Globus pallidus (tissue), 1 donor: ENCODE measurements at places on chromosomes 11 and 22.

DNA sequence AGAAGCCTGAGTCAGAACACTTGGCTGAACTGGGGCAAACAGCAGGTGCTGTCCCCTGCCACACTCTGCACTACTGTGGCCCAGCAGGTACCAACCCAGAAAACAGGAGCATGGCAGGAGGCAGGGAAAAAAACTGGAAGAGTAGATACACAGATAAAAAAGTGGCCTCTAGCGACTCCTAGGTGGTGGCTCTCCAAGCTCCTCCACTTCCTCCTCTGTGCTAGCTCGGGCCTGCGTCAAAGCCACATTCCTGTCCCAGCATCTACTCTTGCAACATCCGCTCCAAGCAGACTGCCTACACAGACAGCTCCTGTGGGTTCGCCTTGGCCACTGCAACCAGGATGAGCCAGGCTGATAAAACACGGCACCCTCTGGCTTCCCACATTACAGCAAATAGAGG, 6.9 kb downstream of the OR8B12 start:
- DNase-seq, result peak; percentile 36

GRCh38 chr11:31450841-31451240, 58.6 kb downstream of the IMMP1L start:
- no peak for DNase-seq

GRCh38 chr11:128587415-128587814, at the start of gene ETS1:
Gene ETS1, minus strand, starts transcription at chr11:128587558. Its CDS starts 14,428 bp downstream, at chr11:128573130.
- no peak for DNase-seq

- DNase-seq, result no peak
These were observed 4.1 kb upstream of the ELFN2 start for GRCh38 chr22:37431366-37431765.

DNA sequence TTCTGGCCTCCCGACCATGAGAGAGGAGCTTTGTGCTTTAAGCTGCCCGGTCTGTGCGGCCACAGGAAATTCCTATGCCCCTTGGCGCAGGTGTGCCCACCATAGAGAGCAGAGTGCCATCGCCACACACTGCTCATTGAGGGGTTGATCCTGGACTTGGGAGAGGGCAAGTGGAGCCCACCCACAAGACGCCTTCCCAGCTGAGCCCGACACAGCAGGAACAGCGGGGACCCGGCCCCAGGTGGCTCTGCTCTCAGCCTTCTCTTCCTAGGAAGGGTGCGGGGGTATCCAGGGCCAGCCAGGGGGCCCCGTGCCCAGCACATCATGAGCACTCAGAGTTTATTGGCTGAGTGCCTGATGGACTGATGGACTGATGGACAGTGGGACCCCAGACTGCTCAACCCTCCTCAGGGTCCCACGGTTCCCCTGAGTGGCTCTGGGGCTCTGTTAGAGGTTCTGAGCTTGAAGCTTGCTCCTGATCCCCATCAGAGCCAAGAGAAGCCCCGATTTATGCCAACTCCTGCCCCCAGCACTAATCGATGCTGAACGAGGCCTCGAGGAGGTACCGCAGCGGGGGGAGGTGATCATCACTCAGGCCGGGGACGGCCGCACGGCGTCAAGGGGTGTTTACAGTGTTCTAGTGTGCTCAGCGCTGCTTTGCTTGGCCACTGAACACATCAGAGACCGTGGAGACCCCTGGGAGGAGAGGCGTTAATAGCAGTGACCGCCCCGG, 13.5 kb upstream of the MRGPRD start:
- no peak for DNase-seq

DNA sequence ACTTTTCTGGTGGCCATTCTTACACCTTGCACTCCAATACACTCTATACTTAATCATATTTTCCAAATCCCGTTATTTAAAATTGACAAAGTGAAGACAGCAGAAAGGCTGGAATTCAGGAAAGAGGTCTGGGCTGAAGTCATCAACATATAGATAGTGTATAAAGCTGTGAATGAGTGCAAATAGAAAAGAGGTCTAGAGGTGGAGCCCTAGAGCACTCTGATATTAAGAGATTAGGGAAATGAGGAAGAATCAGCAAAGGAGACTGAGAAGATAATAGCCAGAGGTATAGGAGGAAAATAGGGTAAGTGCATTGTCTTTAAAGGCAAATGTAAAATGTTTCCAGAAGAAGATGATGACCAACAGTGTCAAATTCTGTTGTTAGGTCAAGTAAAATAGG, 7.9 kb downstream of the CTR9 start:
- DNase-seq, result no peak

DNA sequence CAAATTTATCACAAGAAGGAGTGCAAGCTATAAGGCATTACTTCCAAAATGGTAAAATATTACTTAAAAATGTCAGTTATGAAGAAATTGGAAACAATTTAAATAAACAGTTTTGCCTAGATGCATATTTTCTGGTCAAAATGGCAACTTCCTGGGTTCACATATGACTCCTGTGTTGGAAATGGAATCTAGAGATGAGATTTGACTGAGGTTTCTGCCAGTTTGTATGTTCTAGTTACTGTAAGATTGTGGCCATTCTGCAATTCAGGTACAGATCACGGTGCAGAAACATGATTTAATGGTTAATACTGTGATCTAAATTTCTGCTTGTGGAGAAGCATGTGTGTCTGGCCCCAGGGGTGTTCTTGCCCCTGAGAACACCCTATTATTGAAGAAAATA, 3.4 kb upstream of the OR4C6 start:
- no peak for DNase-seq

DNA sequence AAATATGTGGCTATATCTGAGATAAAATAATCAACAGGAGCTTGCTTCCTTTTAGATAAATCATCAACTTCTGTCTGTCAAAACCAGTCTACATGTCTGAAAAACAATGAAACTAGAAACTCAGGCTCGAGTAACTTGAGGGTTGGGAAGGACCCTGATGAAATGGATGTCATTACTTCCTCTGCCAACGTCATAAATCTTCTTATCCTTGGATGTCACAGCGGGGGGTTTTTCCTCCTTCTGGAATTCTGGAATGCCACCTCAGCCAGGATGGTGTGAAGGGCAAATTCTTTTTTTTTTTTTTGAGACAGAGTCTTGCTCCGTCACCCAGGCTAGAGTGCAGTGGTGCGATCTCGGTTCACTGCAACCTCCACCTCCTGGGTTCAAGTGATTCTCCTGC, 13.4 kb downstream of the LGR4 start:
- no peak for DNase-seq

DNA sequence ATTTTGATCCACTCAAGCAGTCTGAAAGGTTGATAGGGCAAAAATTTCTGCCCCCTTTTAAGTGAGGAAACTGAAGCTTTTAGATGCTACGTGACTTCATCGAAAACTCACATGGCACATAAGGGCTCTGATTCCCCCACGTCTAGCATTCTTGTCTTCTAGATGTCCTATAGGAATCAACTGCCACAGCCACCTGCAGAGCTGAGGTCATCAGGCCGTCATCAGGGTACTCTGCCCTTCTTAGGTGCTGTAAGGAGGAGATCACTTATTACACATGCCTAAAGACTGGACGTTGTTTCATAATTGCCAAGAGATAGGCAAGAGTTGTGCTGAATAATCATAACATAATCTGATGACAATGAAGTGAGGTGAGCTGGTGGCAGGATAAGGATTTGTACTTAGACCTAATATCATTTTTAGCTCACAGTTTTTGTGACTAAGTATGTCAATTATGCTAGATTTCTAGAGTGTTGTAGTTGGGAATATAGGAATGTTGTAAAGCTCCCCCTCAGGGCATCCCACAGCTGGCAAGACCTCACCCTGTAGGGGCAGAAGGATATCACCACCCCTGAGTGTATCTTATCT, 349.4 kb downstream of the METTL15 start:
- DNase-seq, result no peak

DNA sequence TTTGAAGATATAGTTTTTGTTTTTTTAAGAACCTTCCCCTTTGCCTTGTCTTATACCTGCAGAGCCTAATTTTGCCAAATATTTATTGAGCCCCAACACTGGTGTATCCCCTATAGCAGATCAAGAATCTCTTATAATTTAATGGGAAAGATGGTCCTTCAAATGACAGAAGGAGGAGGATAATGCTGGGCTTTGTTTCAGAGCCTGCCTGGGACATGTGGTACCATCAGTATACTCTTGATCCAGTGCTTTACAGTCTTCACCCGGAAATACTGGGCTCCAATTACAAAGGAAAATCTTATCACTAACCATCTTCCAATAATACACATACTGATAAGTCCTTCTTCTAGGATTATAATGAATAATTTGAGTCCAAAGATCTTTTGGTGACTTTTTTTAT, 84.7 kb downstream of the GAB2 start:
- DNase-seq, result no peak

DNA sequence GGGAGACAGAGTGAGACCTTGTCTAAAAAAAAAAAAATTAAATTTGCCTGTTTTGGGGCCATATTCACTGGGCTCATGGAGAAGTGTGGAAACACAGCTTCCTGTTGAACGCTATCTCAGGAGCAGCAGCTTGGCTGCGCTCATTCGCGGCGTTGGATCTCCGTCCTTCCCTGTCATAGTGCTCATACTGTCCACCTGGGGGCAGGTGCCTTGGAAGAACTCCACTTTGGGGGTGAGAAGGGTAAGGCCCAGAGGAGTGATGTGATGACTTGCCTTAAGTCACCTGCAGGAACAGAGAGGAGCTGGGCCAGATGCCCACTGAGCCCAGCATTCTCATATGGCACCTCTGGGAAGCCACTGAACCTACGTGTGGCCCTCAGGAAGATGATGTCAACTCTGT, 82.8 kb downstream of the CABIN1 start:
- no peak for DNase-seq

- DNase-seq, result no peak
These were observed 37.1 kb downstream of the BCR start for GRCh38 chr22:23217171-23218052.

GRCh38 chr11:110303414-110303826, 7.0 kb upstream of the RDX start:
- no peak for DNase-seq

DNA sequence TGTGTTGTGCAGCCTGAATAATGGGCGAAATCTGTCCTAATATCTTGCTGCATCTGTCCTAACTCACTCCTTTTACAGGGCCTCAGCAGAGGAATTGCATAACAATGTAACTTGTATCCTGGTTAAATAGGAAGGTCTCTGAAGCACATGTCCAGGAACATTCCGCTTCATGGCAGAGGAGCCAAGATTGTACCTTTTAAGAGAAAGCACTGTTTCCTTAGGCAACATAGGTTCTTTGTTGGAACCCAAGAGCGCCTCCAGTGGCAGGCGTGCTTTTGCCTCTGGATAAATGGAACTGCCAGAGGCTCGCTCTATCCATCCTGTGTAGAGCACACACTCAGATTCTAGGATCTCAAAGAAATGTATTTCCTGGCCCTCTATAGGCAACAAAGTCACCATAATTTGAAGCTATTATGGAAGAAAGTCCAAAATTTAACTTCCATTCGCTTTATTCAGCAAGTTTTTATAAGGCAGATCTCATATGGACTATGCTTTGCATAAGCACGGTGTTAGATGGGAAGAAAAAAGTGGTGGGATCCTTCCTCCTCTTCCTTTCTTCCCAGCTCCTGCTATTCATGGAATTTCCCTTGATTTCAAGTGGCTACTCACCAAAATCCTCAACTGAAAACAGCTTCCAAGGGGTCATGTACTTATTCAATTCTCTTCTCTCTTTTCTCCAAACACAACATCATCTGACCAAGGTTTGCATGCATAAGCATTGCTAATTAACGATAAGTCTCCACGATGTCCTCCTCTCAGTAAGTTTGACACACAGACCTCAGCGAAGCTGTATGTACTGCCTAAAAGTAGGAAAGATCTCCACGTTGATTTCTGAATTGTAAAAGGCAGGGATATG, at the start of gene BLID:
BLID (minus strand) TSS at position 692 of the 856 bp plus-strand sequence; CDS start at position 399, 293 bp downstream.
- DNase-seq, result peak; percentile 73

DNA sequence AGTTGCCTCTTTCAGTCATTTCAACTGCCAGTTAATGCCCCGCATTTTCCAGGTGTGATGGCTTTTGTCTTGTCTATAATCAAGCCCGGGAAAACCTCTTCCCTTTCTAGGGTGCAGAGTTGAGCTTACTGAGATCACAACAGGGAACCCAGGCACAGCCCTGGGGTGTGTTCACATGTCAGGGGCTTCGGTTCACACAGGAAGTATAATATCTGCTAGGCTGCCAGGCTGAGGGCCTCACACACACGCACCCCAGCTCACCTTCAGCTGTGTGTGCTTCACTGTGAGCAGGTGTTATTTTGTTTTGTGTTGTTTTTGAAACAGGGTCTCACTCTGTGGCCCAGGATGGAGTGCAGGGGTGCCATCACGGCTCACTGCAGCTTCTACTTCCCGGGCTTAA, 9.7 kb upstream of the SOX10 start:
- no peak for DNase-seq

GRCh38 chr11:19603771-19604170, 108.9 kb upstream of the NAV2 start:
- DNase-seq, result no peak

GRCh38 chr11:12815129-12815480, 140.9 kb downstream of the TEAD1 start:
- no peak for DNase-seq

DNA sequence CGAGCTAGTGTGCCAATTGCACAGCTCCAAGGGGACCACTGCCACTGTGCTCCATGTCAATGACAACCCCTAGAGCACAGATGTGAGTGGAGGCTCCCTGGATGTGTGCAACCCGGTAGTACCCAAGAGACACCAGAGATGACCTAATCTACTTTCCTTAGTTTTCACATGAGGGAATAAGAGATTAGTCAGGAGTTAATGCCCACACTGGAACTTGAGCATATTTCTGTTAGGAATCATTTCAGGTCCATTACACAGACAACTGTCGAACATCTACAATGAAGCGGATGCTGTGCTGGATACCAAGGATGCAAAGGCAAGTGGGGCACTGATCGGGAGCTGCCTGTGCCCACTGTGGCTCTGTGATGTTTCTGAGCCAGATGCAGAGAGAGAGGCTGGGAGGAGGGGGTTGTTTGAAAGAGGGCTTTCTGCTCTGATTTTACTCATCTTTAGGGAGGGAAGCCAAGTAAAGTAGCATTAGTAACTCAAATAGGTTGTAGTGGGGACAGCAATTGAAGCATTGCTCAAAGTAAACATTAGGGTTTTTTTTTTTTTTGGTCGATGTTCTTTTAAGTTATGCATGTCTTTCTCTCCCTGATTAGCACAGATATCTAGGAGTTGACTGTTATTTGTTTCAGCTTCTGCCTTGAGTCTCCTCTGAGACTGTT, 82.5 kb upstream of the SORL1-AS1 start:
- DNase-seq, result no peak

- no peak for DNase-seq
These were observed 145.5 kb upstream of the BLID start for GRCh38 chr11:122261546-122261945.
